Renal pelvis (tissue), 12 donors: ENCODE measurements at places on chromosomes 13 and 19. TPM values are rescaled to one million over a fixed set of nuclear protein-coding genes. Genes with fewer than 3 reads are reported as not detected.

DNA sequence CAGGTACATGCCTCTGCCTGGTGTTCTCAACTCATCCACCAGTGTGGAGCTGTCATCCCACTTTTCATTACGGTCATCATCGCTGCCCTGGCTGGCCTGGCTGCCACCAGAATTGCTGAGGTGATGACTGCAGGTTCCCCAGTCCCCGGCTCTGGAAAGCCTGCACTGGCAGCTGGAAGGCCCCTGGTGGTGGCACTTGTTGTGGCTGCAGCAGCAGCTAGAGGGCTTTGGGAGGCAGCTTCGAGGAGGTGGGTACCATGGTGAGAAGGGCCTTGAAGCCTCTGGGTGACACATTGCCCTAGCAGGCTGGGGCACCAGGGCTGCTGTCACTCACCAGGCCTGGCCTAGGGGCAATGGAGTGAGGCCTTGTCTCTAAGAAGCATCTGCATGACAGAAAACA is 25.3 kb upstream of the ZNF14 start:
- DNase-seq: no peak

DNA sequence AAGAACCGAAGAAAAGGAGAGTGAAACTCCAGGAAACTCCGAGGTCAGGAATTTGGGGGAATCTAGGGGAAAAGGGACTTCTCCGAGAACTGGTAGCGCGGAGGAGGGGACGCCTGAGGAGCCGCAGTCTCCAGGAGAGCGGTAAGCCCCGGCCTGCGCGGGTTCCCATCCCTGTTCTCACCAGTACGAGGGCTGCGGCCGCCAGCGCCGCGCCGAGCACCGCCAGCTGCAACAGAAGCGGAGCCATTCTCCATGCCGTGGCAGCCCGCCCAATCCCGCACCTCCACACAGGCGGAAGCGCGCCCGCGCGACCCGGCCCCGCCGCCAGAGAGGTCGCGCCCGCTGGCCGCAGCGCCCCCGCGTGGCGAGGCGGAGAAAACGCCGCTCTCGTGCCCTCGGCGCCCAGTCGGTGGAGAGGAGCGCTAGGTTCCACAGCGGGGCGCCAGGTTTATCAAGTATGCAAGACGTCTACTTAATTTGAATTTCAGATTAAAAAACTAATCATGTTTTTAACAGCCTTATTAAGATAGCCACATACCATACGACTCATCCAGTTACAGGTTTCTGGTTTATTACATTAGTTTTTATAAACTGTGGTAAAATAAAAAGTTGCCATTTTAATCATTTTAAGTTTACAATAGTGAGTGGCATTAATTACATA is at the start of gene ALG5:
Gene ALG5, minus strand, starts transcription at position 287 of the 661 bp plus-strand sequence. Its CDS starts 40 bp downstream, at position 247.
- peak; percentile 87 for DNase-seq

DNA sequence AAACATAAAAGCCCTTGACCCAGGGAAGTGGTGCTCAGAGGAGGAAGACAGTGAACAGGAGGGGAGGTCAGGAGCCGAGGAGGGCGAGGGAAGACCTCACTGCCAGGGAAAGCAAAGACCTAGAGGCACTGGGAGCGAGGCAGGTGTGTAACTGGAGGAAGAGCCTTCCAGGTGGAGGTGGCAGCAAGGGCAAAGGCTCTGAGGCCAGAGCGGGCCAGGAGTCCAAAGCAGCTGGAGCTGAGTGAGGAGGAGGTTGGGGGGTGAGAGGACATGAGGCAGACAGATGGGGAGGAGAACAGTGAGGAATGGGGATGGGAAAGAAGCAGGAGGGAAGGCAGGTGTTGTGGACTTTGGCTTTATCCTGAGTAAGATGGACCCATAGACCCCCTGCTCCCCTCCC is 3.7 kb downstream of the UPK1A start:
- DNase-seq: no peak

DNA sequence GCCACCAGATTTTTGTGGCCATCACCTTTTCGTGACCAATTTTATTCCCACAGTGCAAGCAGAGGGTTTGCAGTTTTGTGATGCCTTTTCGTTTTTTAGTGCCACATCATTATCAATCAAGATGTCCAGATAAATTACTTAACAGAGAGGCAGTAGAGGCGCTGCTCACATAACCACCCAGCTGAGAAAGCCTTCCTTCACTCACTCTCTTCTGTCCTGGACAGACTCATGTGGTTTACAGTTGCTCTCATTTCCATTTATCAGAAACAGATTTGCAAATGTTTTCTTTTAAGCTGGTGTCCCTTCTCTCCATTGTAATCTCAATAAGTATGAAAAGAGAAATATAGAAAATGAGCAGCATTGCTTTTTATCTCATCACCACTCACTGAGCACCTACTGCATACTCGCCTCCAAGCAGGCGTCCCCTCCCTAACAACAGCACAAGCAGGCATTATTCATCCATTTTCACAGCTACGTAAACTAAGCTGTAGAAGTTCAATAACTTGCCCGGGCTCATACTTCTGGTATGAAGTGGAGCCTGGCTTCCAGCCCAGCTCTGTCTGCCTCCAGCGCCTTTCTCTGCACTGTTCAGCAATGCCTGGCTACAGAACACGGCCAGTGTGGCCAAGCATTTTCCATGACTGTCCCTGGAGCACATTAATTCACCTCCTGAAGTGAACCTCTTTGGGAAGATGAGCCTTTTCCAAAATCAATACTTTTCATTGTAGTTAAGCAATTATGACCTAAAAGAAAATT is 34.6 kb upstream of the KATNAL1 start:
- peak; percentile 16 for DNase-seq

DNA sequence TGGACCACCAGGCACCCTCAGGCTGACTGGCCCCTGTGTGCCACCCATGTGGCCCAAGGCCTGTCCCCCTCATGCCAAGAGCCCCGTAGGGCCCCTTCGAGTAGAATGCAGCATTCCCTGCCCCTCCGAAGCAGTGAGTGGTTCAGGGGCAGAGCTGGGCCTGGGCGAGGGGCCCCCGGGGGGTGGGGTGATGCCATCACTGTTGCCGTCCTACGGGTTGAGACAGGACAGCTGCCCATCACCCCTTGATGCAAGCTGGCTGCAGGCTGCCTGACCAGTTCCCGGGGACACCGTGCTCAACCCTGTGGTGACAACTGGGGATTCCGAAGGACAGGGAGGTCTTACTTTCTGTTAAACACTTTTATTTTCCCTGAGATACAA is 4.7 kb downstream of the SBNO2 start:
- DNase-seq: no peak

- DNase-seq: no peak
Observed at GRCh38 chr19:7637374-7638256, 705 bp downstream of the STXBP2 start.

DNA sequence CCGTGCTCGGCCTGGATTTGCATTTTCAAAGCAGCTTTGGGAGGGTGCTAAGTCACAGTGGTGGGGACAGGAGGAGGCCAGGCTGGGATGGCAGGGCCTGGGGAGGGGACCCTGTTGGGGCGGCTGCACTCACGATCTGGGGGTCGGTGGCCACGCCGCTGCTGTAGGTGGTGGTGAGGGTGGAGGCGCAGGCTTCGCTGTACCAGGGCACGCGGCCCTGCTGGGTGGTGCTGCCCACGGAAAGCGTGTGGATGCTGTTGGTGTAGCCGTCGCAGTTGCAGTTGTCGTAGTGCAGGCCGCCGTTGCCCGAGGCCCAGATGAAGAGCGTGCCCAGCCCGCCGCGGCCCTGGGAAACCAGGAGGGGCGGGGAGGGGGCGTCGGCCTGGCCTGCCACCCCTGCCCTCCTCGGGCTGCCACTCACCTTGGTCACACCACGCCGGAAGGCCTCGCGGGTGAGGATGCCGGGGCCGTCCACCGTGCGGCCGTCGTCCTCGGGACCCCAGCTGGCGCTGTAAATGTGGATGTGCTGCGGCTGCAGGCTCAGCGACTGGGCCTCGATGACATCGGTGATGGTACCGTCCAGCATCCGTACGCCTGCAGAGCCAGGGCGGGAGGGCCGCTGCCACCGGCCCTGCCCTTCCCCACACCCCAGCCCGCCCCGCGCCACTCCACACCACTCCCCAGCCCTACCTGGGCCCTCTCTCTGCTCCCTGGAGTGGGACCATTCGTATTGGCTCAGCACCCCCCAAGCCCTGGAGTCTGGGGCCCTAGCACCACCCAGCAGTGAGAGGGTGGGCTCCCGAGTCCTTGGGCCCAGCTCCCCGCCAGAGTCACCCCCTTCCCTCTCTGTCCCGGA is 3.2 kb downstream of the PCSK4 start:
- no peak for DNase-seq

DNA sequence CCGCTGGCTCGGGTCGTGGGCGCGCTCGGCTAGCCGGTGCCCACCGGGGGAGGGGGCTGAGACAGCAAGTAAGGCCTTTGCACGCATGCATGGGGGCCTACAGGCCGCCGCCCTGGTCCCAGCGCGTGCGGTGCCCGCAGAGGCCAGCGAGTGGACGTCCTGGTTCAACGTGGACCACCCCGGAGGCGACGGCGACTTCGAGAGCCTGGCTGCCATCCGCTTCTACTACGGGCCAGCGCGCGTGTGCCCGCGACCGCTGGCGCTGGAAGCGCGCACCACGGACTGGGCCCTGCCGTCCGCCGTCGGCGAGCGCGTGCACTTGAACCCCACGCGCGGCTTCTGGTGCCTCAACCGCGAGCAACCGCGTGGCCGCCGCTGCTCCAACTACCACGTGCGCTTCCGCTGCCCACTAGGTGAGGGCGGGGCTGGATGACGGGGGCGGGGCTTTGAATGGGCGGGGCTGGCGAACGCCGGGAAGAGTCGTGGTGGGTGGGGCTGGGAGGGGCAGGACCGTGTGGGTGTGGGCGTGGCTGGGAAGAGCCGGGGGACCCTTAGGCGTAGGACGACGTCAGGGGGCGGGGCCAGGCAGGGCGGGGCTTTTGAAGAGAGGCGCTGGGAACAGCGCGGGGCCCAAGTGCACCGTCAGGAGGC is 2.1 kb downstream of the CILP2 start:
- no peak for DNase-seq

DNA sequence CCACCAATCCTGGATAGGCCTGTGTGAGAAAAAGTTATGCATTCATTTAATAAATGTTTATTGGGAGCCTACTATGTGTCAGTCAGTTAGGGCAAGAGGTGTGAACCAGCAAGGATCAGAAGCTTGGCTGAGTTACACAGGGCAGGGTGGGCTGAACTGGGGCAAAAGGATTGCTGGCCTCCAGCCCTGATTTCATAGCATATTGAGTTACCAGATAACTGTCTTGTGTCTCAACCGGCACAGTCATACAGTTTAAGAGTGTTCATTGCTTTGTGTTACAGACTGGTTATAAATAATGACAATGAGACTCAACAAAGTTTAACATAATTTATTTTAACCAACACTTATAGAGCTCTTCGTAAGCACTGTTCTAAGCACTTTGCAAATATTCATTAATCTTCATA is 253.8 kb downstream of the DLEU7 start:
- DNase-seq: no peak

SIGLEC6 gene
- polyA plus RNA-seq: not detected

SUPT5H gene
- 149 TPM for polyA plus RNA-seq
